ENCODE measurements at places on chromosomes 6 and 20. TPM values are rescaled to one million over a fixed set of nuclear protein-coding genes. Genes with fewer than 3 reads are reported as not detected.

The FOXF2 gene
- 0.08 TPM for total RNA-seq

The KHDC1 gene
- 5.4 TPM for total RNA-seq

The CABLES2 gene
- total RNA-seq, result 0.47 TPM

The SMOC2 gene
- total RNA-seq, result not detected

The HLA-DPA1 gene
- 9.7 TPM for total RNA-seq

Data from smooth muscle cell of the coronary artery (primary cell).